ENCODE measurements at places on chromosomes 2 and 18. TPM values are rescaled to one million over a fixed set of nuclear protein-coding genes. Genes with fewer than 3 reads are reported as not detected.
A peak's percentile ranks its signal among the peaks of the same experiment; 100 is the strongest.

The PLEKHA3 gene
- total RNA-seq: 41.0 TPM

GRCh38 chr2:25418944-25419677 lies 77.4 kb upstream of the DNMT3A start:
- DNase-seq: no peak

GRCh38 chr18:46158499-46158898 lies 54.3 kb downstream of the HAUS1 start:
- no peak for DNase-seq

- DNase-seq: peak; percentile 96
Measured at GRCh38 chr2:126657636-126658318, 1.8 kb downstream of the GYPC start.

The PJVK gene
- 2.4 TPM for total RNA-seq

The IL1RN gene
- not detected for total RNA-seq

The BCL11A gene
- 32.0 TPM for total RNA-seq

The TUBA3E gene
- total RNA-seq: not detected
